Kidney (tissue), 22 donors: ENCODE measurements at places on chromosomes 3 and 15. TPM values are rescaled to one million over a fixed set of nuclear protein-coding genes. Genes with fewer than 3 reads are reported as not detected.

GRCh38 chr3:3578718-3579117 lies 220.5 kb upstream of the LRRN1 start:
- DNase-seq = no peak

GRCh38 chr15:90988296-90988695 lies 6.0 kb downstream of the PRC1 start:
- no peak for DNase-seq

- DNase-seq = no peak
These were observed 34.7 kb downstream of the NUSAP1 start for GRCh38 chr15:41367418-41367817.

DNA sequence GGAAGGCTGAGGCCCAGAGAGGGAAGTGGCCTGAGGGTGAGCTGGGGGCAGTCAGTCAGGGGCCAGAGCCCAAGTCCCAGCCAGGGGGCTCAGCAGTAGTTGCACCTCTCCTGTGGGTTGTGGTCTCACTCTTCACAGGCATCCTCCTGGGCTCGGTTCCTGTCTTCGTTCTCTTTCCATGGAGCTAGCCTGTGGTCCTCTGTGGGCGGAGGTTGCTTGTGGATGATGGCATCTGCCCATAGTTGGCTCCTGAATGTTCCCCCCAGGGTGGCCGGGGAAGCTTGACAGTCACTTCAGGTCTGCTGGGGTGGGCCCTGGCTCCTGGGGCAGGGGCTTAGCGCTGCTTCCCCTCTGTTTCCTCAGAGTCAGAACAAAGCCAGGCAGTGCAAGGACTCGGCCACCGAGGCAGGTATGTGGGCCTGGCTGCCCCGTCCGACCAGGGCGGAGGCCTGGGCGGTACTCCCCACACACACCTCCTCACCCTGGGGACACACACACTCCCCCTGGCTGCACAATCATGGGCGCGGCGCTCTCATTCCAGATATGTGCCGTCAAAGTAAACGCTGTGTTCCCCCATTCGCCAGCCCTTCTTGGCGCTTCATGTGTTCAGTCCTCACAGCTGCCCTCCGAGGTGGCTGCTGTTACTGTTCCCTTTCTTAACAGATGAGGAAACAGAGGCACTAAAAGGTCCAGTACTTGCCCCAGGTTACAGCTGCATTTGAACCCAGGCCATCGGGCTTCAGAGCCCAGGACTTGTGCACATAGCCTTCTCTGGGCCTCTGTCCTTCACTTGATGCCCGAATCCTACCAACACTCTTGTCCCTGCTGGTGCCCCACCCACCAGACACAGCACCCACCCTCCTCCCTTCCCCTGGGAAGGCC lies 34.5 kb downstream of the PSTPIP1 start:
- DNase-seq = no peak

The LCTL gene
- not detected for total RNA-seq

The PARP15 gene
- total RNA-seq = 4.9 TPM

The FBXW12 gene
- not detected for total RNA-seq
